Stimulated activated CD4-positive, alpha-beta T cell treated with anti-CD3 and anti-CD28 coated beads, Interleukin-12 subunit alpha, Interleukin-12 subunit beta, amount 100 ng/mL, for 24 hours (primary cell): ENCODE measurements at places on chromosomes 1 and 21.
A peak's percentile ranks its signal among the peaks of the same experiment; 100 is the strongest.

GRCh38 chr1:176533020-176533419 is 70.0 kb downstream of the PAPPA2 start:
- DNase-seq: no peak

DNA sequence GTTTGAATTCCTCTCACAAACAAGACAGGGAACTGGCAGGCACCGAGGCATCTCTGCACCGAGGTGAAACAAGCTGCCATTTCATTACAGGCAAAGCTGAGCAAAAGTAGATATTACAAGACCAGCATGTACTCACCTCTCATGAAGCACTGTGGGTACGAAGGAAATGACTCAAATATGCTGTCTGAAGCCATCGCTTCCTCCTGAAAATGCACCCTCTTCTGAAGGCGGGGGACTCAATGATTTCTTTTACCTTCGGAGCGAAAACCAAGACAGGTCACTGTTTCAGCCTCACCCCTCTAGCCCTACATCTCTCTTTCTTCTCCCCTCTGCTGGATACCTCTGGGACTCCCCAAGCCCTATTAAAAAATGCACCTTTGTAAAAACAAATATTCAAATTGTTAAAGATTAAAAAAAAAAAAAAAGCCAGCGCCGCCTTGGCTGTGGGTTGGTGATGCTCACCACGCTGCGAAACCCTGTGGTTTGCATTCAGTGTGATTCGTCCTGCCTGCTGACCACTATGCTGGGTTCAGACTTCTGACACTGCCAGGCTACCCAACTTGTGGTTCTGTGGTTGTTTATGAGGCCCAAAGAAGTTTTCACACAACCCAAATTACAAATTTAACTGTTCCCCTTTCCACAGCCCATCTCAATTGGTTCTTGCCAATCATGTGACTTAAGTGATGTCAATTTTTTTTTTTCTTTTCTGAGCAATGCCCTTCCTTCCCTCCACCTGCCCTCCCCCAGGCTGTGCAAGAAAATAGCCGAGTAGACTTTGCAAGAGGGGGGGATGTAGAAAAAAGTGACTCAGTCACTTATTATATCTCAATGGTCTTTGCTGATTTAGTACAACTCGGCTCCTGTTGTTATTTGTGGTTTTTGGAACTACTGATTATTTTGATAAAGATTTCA is at the start of gene RUNX1:
Gene RUNX1, minus strand, starts transcription at position 597 of the 912 bp plus-strand sequence.
- DNase-seq: peak; percentile 68

- DNase-seq: no peak
These were observed 4.8 kb downstream of the TCHH start for GRCh38 chr1:152110365-152110859.

- no peak for DNase-seq
These were observed 7.3 kb downstream of the KRTAP22-2 start for GRCh38 chr21:30582870-30583269.

GRCh38 chr1:180646093-180646492 is 14.3 kb downstream of the XPR1 start:
- DNase-seq: no peak

DNA sequence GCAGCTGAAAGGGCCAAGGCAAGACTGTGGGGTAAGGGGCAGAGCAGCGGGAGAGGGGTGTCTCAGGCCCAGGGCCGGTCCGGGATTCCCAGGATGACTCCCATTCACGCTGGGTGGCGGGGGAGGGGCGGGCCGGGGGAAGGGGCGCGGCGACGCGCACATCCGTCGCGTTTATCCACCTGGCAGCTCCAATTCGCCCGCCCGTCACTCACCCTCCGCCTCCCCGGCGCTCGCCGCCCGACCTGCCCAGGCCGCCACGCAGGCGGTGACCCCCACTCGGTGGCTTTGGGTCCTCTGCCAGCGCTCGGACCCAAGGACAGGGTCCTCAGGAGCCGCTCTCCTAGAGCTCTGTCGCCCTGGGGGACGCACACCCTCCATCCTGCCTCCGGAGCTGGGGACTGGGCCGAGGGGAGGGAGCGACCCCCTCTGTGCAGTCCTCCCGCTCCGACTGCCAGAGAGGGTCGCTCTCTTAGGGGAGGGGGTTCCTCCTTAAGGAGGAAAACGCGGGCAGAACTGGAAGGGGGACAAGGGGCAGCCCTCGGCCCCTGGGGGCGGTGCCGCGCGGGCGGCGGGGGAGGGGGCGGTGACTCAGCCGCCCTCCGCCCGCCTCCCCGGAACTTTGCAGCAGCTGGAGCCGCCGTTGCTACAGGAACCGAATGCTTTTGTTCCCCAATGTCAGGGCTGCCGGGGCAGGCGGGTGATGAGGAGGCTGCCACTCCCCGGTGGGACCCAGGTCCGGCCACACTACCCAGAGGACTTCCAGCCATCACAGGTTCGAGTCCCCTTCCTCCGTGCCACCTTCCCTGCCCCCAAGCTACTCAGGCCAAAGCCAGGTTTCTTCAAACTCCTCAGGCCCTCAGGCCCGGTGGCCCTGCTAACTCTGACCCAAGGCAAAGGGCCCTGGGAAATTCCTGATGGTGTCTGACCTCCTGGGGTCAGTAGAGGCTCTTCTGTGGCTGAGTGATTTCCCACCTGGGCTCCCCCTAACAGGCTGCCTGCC is 3.4 kb downstream of the ADGRB2 start:
- DNase-seq: no peak

DNA sequence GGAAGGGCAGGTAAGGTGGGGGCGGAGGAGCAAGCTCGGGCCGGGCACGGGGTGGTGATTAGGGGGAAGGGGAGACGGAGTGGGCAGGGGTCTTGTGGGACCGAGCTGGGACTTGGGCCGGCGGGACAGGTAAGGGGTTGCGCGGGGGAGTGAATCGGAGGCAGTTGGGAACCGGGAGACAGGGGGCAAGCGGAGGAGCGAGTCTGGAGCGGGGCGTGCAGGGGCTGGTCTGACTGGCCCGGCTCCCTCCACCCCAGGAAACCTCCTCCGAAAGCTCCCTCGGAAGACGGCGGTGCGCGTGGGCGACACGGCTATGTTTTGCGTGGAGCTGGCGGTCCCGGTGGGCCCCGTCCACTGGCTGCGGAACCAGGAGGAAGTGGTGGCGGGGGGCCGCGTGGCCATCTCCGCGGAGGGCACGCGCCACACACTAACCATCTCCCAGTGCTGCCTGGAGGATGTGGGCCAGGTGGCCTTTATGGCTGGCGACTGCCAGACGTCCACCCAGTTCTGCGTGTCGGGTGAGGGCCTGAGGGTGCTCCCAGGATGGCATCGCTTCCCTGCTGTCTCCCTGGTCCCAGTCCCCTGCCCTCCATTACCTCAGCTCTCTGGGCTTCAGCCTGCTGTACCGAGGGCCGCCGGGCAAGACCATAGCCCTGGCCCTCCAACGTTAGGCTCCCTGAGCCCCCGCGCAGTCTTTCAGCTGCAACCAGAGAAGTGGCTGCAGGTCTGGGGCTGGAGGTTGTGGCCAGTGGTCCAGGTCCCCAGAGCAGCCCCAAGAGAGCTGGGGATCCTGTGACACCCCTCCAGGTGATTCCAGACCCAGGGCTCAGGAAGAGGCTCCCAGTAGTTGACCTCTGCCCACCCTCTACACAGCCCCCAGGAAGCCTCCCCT is 6.3 kb downstream of the OBSCN start:
- no peak for DNase-seq

- DNase-seq: no peak
These were observed 35.0 kb upstream of the IL19 start for GRCh38 chr1:206735553-206736031.

- no peak for DNase-seq
These were observed 100.0 kb downstream of the ABCA4 start for GRCh38 chr1:94020764-94021579.

- no peak for DNase-seq
These were observed 480.9 kb upstream of the ZRANB2 start for GRCh38 chr1:71561729-71562128.

- no peak for DNase-seq
These were observed 39.4 kb upstream of the CCDC27 start for GRCh38 chr1:3712573-3713535.

- DNase-seq: no peak
These were observed 89.9 kb downstream of the RAVER2 start for GRCh38 chr1:64834734-64835133.

DNA sequence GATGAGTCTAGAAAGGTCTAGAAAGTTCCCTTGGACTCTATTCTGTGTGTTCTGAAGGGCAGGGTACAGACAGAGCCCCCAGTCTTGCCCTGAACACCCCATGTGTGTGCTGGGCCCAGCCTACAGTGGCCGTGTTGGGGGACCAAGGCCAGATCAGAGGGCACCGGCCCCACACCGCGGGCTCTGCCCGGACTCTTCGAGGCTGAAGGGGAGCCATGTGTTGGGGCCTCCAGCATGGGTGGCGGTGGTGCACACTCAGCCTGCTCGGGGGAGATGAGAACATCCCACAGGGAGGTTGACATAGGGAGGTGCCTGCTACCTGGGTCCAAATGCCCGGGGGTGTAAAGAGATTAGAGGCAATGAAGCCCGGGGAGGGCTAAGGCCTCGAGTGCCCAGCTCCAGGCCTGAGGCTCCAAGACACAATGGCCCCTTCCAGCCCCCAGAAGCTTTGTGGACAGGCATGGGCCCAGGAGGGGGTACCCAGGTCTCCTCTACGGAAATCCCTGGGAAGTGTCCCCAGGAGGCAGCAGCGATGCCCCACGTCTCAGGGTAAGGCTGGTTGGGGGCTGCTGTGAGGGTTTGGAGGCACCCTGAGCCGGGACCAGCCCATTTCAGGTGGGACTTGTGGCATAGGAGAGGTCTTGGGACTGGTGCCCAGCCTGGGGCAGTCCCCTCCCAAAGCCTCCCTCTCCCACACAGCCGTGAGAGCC is 12.1 kb downstream of the ARHGEF16 start:
- no peak for DNase-seq

DNA sequence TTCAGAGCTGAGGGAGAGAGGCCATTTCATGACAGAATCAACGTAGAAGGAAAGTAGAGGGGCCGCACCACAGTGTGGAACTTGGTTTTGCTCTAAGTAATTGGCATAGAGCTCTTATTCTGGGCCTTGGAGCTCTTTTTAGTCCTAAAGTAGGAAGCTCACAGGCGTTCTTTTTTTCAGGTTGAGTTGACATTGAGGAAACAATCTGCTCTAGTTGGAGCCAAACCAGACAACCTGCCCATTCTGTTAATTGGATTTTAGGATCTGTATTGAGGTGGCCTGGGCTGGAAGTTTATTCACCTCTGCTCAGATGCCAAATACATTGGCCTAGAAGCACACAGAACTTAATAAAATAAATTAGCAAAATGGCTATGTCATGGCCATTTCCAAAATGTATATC is 1093.9 kb downstream of the ADGRL2 start:
- no peak for DNase-seq

DNA sequence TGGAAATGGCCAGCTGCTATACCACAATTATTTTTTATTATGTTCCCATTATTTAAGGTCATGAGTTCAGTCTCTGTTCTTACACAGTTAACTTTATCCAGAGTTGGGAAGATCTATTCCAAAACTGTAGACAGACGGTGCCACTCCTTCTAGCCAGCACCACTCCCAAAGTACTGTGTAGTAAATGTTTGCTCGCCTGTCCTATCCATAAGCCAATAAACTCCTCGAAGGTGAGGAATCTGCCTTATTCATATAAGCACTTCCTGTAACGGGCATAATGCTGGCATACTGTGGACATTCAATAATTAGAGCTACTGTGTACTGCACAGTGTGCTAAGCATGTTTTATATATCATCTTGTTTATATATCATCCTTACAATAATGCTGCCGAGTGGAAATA is 26.1 kb upstream of the STMN1 start:
- no peak for DNase-seq

DNA sequence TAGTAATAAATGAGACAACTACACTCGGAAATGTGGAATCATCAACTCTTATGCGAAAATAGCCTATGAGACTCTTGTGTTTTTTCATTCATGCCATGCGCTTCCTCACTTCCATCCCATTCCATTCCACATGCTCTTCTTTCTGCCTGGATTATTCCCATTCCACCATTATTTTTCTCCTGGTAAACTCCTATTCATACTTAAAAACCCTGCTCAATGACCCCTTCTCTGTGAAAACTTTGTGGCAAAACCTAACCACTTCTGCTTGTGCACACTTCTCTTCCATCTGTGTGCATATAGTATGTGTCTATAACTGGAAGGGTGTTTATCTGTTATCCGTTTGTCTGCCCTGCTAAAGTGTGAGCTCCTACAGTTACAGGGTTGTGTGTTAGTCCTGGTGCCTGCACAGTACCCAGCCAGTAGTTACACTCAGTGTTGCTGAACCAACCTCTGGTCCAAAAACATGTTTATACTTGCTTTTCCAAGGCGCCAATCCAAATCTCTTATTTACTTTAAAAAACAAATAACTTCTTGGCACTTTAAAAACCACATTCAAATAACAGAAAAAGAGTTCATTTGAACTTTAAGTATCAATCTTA is 10.7 kb downstream of the EPHX1 start:
- no peak for DNase-seq

DNA sequence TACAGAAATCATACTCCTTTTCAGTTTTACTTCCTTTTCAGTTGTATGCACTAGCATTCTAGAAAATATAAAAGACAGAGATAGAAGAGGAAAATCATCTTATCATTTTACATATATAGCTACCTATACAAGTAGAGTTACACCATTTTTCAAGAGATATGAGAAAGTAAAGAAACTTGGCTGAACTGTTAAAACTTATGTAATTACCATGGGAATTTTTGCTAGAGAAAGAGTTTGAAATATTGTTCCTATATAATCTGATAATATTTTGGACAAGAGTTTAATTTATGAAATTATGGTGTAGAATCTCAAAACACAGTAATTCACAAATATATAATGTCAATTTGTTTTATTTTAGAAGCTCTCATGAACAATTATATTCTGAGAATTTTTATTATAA is 180.8 kb downstream of the PLPPR4 start:
- no peak for DNase-seq

DNA sequence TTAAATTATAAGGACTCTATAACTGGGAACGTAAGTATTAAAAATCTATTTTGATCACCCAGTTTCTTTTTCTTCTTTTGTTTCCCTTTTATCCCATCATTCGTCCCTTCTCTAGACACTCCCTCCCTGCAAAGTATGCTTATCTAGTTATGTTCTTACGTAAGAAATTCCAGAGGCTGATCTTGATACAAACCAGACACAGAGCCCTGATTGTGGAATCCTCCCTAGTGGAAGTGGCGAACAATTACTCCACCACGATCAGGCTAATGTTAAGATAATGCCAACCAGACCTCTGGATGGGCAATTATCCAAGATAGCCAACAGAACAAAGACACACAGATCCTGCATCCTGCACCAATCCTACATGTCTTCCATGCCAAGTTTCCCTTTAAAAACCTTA is 1557.4 kb downstream of the PLA2G4A start:
- DNase-seq: no peak

GRCh38 chr1:173477286-173478093 is at the start of gene PRDX6:
PRDX6 (plus strand) TSS chr1:173477335; CDS start chr1:173477398, 63 bp downstream.
- no peak for DNase-seq

- DNase-seq: no peak
These were observed 13.8 kb downstream of the GALNT2 start for GRCh38 chr1:230080822-230081221.

GRCh38 chr1:116262207-116262994 is 110.6 kb upstream of the ATP1A1 start:
- DNase-seq: no peak

GRCh38 chr1:218480137-218480536 is 135.0 kb downstream of the TGFB2 start:
- no peak for DNase-seq

- no peak for DNase-seq
These were observed 12.3 kb downstream of the OLFML3 start for GRCh38 chr1:113991467-113991997.
